ENCODE measurements at places on chromosomes 3 and 15. TPM values are rescaled to one million over a fixed set of nuclear protein-coding genes. Genes with fewer than 3 reads are reported as not detected.
A peak's percentile ranks its signal among the peaks of the same experiment; 100 is the strongest.

Gene HES1
- total RNA-seq = 23.3 TPM

Gene A4GNT
- total RNA-seq = not detected

Gene MESP1
- not detected for total RNA-seq

Gene GABRA5
- total RNA-seq = 4.9 TPM

Gene TGM5
- total RNA-seq = not detected

Gene PROK2
- total RNA-seq = 1.4 TPM

Gene ERC2
- 15.4 TPM for total RNA-seq

Gene GATM
- 9.0 TPM for total RNA-seq

DNA sequence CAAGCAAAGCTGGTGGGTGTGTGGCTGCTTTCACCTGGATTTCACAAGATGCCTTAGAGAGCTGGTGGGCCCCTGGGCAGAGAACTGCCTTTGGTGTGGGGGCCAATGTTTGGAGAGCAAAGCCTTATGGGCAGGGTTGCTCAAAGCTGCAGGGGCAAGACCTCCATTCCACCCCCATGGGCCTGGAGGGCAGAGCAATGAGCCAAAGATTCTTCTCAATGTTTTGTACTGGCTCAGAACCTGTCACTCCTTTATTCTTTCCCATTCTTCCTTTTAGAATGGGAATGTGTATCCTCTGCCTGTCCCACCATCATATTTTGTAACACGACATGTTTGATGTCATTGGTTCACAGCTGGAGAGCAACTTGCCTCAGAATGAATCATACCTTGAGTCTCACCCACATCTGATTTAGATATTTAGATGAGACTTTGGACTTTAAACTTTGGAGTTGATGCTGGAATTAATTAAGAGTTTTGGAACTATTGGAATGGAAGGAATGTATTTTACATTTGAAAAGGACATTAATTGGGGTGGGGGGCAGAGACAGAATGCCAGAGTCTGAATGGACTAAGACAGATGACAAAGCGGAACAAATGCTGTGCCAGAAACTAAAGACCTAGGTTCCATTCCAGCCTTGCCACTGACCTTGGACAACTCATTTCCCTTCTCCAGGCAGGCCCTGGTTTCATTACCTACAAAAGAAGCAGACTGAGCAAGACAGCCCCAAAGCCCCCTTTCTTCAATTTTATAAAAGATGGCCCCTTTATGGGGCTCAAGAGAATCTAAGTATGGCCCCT is 72.9 kb downstream of the DAPK2 start:
- peaks cover 17% of the 10 kb centered on the region for H3K4me1 ChIP-seq
- no peaks in the 10 kb centered on the region for H3K27me3 ChIP-seq
- H3K36me3 ChIP-seq = no peaks in the 10 kb centered on the region
- DNase-seq = no peak
- H3K4me3 ChIP-seq = no peak overlapping the region
- no peak overlapping the region for H3K27ac ChIP-seq

DNA sequence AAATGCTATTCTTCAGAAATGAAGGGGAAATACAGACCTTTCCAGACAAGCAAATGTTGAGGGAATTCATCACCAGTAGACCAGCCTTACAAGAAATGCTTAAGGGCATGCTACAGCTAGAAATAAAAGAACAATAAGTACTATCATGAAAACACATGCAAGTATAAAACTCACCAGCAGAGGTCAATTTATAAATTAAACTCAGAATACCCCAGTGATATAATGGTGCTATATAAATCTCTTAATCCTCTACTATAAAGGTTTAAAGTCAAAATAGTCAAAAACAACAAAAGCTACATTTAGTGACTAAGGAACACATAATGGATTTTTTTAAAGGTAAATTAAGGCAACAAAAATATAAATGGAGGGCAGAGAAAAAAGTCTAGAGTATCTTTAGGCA is 142.5 kb downstream of the CPNE4 start:
- H3K36me3 ChIP-seq = peaks cover 2% of the 10 kb centered on the region
- no peak for DNase-seq
- no peaks in the 10 kb centered on the region for H3K4me1 ChIP-seq
- no peaks in the 10 kb centered on the region for H3K27me3 ChIP-seq
- H3K27ac ChIP-seq = no peak overlapping the region

DNA sequence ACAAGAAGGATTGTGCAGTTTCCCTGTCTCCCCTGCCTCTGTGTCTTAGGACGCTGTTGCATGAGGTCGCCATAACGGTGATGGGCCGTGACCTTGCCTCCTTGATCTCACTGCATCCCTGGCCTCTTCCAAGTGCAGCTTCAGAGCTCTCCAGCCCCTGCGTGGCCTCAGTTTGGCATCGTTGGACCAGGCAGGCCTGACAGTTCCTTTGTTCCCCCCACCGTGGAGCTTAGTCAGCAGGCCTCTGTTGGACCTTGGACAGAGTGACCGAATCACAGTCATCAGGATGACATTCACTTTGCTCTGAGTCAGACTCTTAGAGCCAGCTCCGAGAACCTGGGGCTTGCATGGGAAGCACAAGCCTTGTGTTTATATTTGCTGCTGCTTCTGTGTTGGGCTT is 139.4 kb downstream of the OPA1 start:
- H3K36me3 ChIP-seq = no peaks in the 10 kb centered on the region
- H3K4me1 ChIP-seq = peaks cover 2% of the 10 kb centered on the region
- no peak for DNase-seq

GRCh38 chr3:108629974-108630373 is 40.5 kb downstream of the DZIP3 start:
- DNase-seq = no peak
- H3K36me3 ChIP-seq = peaks cover 10% of the 10 kb centered on the region
- H3K4me3 ChIP-seq = no peak overlapping the region

- no peak overlapping the region for H3K4me3 ChIP-seq
- peaks cover 15% of the 10 kb centered on the region for H3K36me3 ChIP-seq
- H3K27me3 ChIP-seq = no peaks in the 10 kb centered on the region
- H3K27ac ChIP-seq = no peak overlapping the region
Observed at GRCh38 chr3:89455240-89455639, 347.8 kb downstream of the EPHA3 start.

- H3K27me3 ChIP-seq = no peaks in the 10 kb centered on the region
- H3K4me3 ChIP-seq = no peak overlapping the region
- H3K36me3 ChIP-seq = no peaks in the 10 kb centered on the region
Observed at GRCh38 chr3:67976663-67977062, 322.3 kb upstream of the SUCLG2 start.

- no peak overlapping the region for H3K4me3 ChIP-seq
- H3K36me3 ChIP-seq = peaks cover 38% of the 10 kb centered on the region
- no peak overlapping the region for H3K27ac ChIP-seq
- peaks cover 5% of the 10 kb centered on the region for H3K4me1 ChIP-seq
- no peaks in the 10 kb centered on the region for H3K27me3 ChIP-seq
Observed at GRCh38 chr3:57109437-57110199, 49.2 kb downstream of the SPATA12 start.

DNA sequence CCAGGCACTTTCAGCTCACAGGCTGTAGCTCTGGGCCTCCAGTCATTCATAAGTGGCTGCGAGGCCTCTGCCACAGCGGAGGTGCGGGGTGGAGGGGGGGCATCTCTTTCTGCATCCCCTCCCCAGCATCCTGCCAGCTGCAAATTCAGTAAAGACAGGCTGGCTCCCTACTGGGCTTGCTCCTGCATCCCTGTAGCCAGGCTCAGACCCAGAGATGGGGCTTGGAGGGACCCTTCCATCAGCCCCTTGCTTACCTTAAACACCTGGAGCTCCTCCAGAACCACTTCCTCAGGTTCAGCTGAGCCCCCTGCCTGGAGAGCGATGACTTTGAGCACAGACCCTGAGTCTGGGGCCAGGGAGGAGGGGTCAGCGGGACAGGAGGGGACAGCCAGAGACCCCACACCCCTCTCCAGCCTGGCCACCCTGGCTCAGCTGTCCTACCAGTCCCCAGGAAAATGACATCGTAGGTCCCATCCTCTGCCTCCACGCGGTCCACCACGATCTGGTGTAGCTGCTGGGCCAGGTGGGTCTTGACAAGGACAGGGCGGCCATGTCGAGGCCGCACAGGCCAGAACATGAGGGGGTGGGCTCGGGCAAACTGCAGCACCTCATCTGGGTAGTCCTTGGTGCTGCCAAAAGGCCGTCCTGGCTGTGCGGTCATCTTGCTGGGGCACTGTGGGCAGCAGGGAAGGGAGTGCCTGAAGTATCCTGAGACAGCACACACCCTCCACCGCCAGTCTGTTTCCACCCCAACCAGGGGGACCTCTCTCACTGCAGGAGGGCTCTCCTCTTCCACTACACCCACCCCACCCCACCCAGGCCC is 5.3 kb downstream of the SEMA3G start:
- H3K27me3 ChIP-seq = no peaks in the 10 kb centered on the region
- H3K4me1 ChIP-seq = no peaks in the 10 kb centered on the region
- no peak overlapping the region for H3K27ac ChIP-seq
- H3K4me3 ChIP-seq = no peak overlapping the region

- DNase-seq = peak; percentile 86
- no peaks in the 10 kb centered on the region for H3K4me1 ChIP-seq
- H3K36me3 ChIP-seq = no peaks in the 10 kb centered on the region
- H3K27me3 ChIP-seq = no peaks in the 10 kb centered on the region
- H3K27ac ChIP-seq = no peak overlapping the region
Observed at GRCh38 chr15:45705510-45706473, 71.0 kb downstream of the SQOR start.

- no peak for DNase-seq
- H3K4me1 ChIP-seq = peaks cover 3% of the 10 kb centered on the region
- no peaks in the 10 kb centered on the region for H3K27me3 ChIP-seq
- no peak overlapping the region for H3K4me3 ChIP-seq
- no peaks in the 10 kb centered on the region for H3K36me3 ChIP-seq
- H3K27ac ChIP-seq = no peak overlapping the region
Observed at GRCh38 chr15:74294010-74294409, 57.9 kb downstream of the CCDC33 start.

- peaks cover 67% of the 10 kb centered on the region for H3K27me3 ChIP-seq
- peaks cover 9% of the 10 kb centered on the region for H3K4me1 ChIP-seq
- DNase-seq = peak; percentile 90
- H3K4me3 ChIP-seq = peak overlapping the region; percentile 86
- no peak overlapping the region for H3K27ac ChIP-seq
- H3K36me3 ChIP-seq = no peaks in the 10 kb centered on the region
Observed at GRCh38 chr3:147377412-147378367, 28.7 kb downstream of the ZIC4 start.

DNA sequence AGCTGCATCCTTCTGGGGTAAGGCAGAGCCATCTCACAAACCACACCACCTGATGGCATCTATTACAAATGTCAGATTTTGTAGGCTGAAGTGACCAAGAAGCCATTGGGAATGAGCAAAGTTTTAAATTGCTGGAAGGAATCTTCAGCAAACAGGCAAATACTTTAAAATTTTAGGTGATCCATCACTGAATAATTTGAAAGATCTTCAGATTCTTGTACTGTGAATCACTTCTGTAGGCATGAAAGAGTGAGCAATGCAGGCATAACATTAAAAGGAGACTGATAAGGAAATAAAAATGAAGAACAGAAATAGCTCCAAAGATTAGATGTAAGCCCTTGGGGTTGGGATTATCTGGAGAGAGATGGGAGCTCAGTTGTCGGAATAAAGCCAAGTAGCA is 36.0 kb upstream of the ALDH1L1 start:
- no peaks in the 10 kb centered on the region for H3K36me3 ChIP-seq
- no peak overlapping the region for H3K27ac ChIP-seq
- H3K4me3 ChIP-seq = no peak overlapping the region
- H3K27me3 ChIP-seq = no peaks in the 10 kb centered on the region
- no peaks in the 10 kb centered on the region for H3K4me1 ChIP-seq

Data from H9 (cell line).